Activated CD4-positive, alpha-beta T cell treated with anti-CD3 and anti-CD28 coated beads, Interleukin-2, amount 10 ng/mL, durations not matched to agents 7 days and 5 days (primary cell): ENCODE measurements at places on chromosomes 4 and X.
A peak's percentile ranks its signal among the peaks of the same experiment; 100 is the strongest.

GRCh38 chr4:111802191-111802590 lies 343.1 kb upstream of the FAM241A start:
- no peaks in the 10 kb centered on the region for H3K36me3 ChIP-seq
- H3K4me3 ChIP-seq, result no peak overlapping the region
- no peaks in the 10 kb centered on the region for H3K4me1 ChIP-seq
- no peak overlapping the region for H3K27ac ChIP-seq
- no peak for DNase-seq

GRCh38 chr4:163042306-163042705 lies 124.4 kb downstream of the NAF1 start:
- no peak overlapping the region for H3K4me3 ChIP-seq
- H3K4me1 ChIP-seq, result no peaks in the 10 kb centered on the region
- no peak overlapping the region for H3K27ac ChIP-seq

- peaks cover 2% of the 10 kb centered on the region for H3K27me3 ChIP-seq
- DNase-seq, result no peak
- H3K27ac ChIP-seq, result no peak overlapping the region
- no peaks in the 10 kb centered on the region for H3K4me1 ChIP-seq
- H3K4me3 ChIP-seq, result no peak overlapping the region
Measured at GRCh38 chr4:177118596-177118995, 191.1 kb upstream of the NEIL3 start.

- H3K27ac ChIP-seq, result no peak overlapping the region
- no peaks in the 10 kb centered on the region for H3K4me1 ChIP-seq
- no peaks in the 10 kb centered on the region for H3K36me3 ChIP-seq
- no peaks in the 10 kb centered on the region for H3K27me3 ChIP-seq
- no peak for DNase-seq
Measured at GRCh38 chr4:181682367-181683047, 560.7 kb upstream of the TENM3 start.

GRCh38 chrX:85065512-85066198 lies 62.0 kb downstream of the APOOL start:
- H3K36me3 ChIP-seq, result peaks cover 2% of the 10 kb centered on the region
- no peaks in the 10 kb centered on the region for H3K4me1 ChIP-seq

DNA sequence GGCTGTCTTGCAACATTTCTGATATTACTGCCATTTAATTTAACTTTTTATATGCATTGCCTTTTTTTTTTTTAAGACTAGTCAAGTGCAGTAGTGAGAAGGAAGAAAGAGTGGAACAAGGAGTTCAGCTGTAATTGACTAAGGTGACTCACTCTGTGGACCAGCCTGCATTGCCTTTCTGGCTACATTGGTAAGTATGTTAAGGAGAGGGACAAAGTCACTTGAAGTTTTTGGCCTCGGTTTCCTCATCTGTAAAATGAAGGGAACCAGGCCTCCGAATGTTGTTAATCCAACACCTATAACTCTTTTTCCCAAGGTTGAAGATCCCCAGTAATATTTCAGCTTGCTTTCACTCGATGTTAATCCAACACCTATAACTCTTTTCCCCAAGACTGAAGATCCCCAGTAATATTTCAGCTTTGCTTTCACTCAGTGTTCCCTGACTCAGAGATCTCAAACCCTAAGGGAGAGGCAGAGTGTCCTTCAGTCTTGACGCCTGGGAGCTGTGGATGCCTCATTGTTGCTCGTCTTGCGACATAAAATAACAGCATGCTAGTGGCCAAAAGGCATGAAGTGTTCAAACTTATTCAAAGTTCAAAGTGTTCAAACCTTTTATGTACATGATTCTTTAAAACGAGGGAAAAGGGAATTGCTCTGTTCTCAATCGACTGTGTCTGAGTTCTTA lies 102.0 kb downstream of the SORBS2 start:
- no peaks in the 10 kb centered on the region for H3K36me3 ChIP-seq
- H3K27me3 ChIP-seq, result peaks cover 2% of the 10 kb centered on the region
- H3K27ac ChIP-seq, result no peak overlapping the region
- H3K4me3 ChIP-seq, result no peak overlapping the region

- H3K4me1 ChIP-seq, result peaks cover 7% of the 10 kb centered on the region
- H3K4me3 ChIP-seq, result no peak overlapping the region
- no peak for DNase-seq
Measured at GRCh38 chr4:17780501-17781299, 721 bp downstream of the FAM184B start.

DNA sequence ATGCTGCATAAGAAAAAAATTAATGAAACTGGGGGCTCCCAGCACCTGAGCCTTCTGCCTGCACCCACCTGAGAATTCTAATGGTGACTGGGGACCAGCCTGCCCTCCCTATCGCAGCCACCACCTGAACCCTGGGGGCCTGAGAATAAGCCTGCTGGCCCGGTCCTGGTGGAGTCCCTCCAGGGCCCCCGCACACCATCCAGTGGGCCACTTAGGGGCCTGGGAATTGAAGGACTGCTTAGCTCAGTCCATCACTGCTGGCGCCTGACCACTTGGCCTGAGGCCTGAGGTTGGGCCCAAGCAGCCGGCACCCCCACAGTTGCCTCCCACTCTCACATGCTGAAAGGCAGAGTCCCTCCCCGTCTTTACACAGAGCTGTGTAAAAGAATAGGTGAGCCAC lies 230.8 kb downstream of the ENOX2 start:
- peaks cover 10% of the 10 kb centered on the region for H3K36me3 ChIP-seq
- H3K4me3 ChIP-seq, result no peak overlapping the region

DNA sequence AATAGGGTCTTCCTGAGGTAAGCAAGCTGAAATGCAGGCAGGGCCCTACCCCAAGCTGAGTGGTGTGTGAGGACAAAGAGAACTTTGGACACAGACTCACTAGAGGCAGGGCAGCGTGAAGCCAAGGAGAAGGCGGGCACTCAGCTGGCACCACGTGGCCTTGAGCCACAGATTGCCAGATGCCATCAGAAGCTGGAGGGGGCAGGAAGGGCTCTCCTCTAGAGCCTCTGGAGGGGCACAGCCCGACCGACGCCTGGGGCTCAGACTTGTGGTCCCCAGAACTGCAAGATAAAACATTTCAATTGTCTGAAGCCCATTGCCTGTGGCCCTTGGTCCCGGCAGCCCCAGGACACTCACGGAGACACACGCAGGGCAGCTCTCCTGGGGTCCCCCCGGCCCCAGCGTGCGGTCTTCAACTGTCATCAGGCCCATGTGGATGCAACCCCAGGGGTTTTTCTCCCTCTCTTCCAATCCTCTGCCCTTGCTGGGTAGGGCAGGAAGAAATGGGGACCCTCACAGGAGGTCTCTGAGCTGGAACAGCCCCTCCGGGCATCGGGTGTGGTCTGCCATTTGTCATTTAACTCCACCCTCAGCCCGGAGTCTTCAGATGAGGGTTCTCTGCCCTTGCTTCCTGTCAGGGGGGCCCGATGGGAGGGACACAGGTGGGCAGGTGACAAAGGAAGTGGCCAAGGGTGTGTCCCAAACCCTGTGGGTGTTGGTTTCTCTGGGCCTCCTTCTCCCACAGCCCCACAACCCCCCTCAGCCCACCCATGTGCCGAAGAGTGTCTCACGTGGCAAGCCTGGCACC lies 22.2 kb downstream of the HMX1 start:
- H3K4me1 ChIP-seq, result no peaks in the 10 kb centered on the region
- no peak overlapping the region for H3K4me3 ChIP-seq
- H3K36me3 ChIP-seq, result no peaks in the 10 kb centered on the region
- no peak for DNase-seq
- no peak overlapping the region for H3K27ac ChIP-seq
- H3K27me3 ChIP-seq, result peaks cover 1% of the 10 kb centered on the region

DNA sequence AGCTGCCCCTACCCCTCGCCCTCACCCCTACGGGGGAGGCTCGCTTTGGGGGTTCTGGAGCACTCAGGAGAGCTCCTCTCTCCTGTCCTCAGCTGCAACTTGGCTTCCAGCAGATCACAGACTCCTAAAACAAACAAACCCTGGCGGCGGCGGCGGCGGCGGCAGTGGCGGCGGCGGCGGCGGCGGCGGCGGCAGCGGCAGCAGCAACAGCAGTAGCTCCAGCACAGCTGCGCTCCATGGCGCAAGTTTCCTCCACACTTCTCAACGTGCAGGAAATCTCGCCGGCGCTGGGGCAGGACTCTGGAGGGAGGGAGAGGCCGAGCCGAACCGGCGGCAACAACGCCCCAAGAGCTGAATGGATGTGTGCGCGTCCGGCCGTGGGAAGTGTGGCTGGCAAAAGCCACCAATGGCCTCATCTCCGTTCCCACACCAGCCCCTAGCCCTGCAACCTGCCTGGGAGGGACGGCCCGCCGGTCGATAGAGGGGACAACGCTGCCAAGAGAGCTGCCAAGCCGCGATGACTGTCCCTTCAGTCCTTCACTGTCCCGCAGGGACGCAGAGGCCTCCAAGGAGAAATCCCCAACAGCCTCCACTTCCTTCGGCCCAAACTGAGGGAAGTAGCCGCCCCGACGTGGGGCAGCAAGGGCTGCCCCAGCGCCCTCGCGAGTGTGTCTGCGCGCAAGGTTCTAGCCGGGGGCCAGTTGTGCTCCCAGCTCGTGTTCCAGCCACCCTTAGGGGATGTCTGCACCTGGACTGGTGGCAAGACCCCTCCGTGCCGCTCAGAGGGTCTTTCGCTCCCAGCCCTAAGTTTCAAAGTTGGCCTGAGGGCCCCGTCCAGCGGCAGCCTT lies 775 bp downstream of the SHROOM4 start:
- peaks cover 35% of the 10 kb centered on the region for H3K27me3 ChIP-seq
- no peaks in the 10 kb centered on the region for H3K36me3 ChIP-seq
- no peak overlapping the region for H3K4me3 ChIP-seq
- peaks cover 2% of the 10 kb centered on the region for H3K4me1 ChIP-seq
- no peak for DNase-seq

DNA sequence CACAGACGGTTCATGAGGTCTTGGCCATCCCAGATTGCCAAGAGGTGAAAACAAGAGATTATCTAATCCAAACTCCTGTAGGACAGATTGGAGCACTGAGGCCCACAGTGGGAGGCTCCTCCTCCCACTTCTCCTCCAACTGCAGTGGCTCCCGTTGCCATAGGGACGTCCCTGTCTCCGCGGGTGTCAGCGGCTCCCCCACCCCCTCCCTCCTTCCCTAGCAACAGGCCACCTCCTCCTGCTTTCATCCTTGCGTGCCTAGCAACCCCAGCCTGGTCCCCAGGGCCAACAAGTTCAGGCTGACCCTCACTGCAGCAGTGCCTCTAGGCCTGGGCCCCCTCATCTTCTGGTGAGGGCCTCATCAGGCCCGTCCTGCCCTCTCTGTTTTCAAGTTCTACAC lies 6.8 kb upstream of the IQSEC2 start:
- H3K4me3 ChIP-seq, result peak overlapping the region; percentile 77
- peaks cover 35% of the 10 kb centered on the region for H3K4me1 ChIP-seq
- H3K36me3 ChIP-seq, result no peaks in the 10 kb centered on the region
- H3K27me3 ChIP-seq, result no peaks in the 10 kb centered on the region

DNA sequence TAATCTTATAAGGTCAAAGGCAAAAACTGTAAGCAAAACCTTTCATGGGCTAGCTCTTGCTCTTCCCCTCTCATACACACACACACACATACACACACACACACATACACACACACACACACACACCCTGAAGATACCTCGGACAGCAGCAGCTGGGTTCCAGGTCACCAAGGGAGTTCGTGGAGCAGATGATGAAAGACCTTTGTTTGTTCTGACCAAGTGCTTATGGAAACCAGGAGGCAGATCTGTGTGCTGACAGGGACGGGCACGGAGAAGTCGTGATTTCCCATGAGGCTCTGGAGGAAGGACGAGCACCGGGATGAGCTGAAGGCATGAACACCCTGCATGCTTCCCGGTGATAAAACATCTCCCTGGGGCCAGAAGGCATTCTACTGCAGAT lies 35.4 kb upstream of the CRMP1 start:
- no peak overlapping the region for H3K27ac ChIP-seq
- no peaks in the 10 kb centered on the region for H3K4me1 ChIP-seq
- peaks cover 7% of the 10 kb centered on the region for H3K27me3 ChIP-seq

- no peak overlapping the region for H3K4me3 ChIP-seq
- no peak for DNase-seq
- H3K36me3 ChIP-seq, result no peaks in the 10 kb centered on the region
- H3K4me1 ChIP-seq, result no peaks in the 10 kb centered on the region
Measured at GRCh38 chr4:154503598-154503997, 12.0 kb upstream of the DCHS2 start.

GRCh38 chrX:151902813-151903591 lies 9.7 kb upstream of the MAGEA4 start:
- H3K4me3 ChIP-seq, result no peak overlapping the region
- no peaks in the 10 kb centered on the region for H3K27me3 ChIP-seq
- no peak overlapping the region for H3K27ac ChIP-seq
- no peaks in the 10 kb centered on the region for H3K4me1 ChIP-seq
- no peaks in the 10 kb centered on the region for H3K36me3 ChIP-seq
- no peak for DNase-seq

DNA sequence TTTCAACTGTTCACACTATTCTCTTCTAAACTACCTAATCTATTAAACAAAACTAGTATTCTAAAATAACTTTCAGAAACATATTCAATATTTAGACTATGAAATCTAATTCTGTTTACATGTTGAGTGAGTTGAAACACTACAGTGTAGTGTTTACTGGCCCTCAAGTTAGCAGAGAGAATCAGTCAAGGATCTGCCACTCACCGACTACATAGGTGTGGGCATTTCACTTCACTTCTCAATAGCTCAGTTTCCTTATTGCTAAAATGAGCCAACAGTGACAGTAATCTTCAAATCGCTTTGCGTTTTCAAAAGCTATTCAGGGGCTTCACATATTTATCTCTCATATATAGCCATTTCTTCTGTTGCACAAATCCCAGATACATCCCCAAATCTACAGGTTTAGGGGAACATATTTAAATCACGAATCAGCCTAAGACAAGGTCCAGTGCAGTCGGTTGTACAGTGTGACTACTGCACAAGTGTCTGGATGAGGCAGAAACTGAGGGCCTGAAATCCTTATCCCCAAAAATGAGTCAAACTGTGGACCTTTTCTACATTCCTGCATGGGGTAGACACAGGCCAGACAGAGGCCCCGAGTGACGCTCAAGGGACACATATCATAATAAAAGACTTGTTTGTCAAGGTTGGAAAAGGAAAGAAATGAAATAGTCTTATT lies 129.8 kb downstream of the PPP3CA start:
- H3K27me3 ChIP-seq, result no peaks in the 10 kb centered on the region
- no peaks in the 10 kb centered on the region for H3K4me1 ChIP-seq
- no peaks in the 10 kb centered on the region for H3K36me3 ChIP-seq
- no peak overlapping the region for H3K27ac ChIP-seq
- H3K4me3 ChIP-seq, result no peak overlapping the region

- peaks cover 19% of the 10 kb centered on the region for H3K27me3 ChIP-seq
- peak; percentile 51 for DNase-seq
- no peak overlapping the region for H3K27ac ChIP-seq
- no peak overlapping the region for H3K4me3 ChIP-seq
- H3K36me3 ChIP-seq, result no peaks in the 10 kb centered on the region
Measured at GRCh38 chr4:74320559-74321118, 12.4 kb downstream of the EPGN start.

DNA sequence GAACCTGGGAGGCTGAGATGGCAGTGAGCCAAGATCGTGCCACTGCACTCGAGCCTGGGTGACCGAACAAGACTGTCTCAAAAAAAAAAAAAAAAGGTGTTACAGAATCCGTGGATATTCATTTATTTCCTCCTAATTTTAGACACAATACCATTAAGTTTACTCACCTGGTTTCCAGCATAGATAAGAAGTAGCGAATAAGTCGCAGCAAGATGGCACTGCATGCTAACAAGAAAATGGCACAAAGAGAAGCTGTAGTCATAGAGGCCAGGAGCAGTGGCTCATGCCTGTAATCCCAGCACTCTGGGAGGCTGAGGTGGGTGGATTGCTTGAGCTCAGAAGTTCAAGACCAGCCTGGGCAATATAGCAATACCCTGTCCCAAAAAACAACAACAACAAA lies 17.0 kb upstream of the MOB1B start:
- no peak overlapping the region for H3K27ac ChIP-seq
- peaks cover 7% of the 10 kb centered on the region for H3K27me3 ChIP-seq
- H3K4me3 ChIP-seq, result no peak overlapping the region
